ENCODE measurements at places on chromosomes 3 and 15.

DNA sequence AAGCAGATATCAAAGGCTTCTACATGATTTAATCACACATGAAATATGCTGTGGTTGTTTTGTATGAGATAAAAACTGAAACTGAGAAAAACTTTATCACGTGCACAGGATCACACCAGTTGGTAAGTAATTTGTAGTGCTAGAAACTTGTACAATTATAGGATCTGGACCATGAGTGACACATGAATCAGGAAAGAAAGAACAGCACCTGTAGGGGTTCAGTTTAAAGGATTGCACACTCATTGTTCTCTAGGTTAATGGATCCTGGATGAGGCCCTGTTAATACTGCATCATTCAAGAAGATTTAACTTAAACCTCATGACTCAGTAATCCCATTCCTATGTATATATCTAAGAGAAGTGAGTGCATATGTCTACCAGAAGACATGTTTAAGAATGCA, 87.9 kb downstream of the STT3B start:
- no peak for DNase-seq

GRCh38 chr15:78716651-78717050, 75.6 kb upstream of the CHRNB4 start:
- peak; percentile 24 for DNase-seq

DNA sequence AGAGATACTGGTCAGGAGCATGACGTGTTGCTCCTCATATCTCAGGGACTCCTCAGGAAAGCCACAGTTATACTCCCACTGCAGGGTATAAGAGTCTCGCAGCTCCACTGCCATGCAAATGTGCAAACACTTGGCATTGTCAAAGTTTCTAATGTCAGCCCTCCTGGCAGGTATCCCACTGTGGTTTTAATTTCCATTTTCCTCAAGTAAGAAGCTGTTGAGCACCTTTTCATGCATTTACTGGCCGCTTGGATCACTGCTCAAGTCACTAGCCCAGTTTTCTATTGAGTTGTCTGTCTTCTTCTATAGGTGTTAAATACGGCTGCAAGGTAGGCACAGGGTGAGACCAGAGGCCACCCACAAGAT, 41.9 kb upstream of the GRIP2 start:
- DNase-seq = no peak

- no peak for DNase-seq
These were observed 227.1 kb upstream of the CD96 start for GRCh38 chr3:111314898-111315297.

GRCh38 chr3:8593021-8593827, 51.4 kb downstream of the SSUH2 start:
- DNase-seq = peak; percentile 63

- DNase-seq = no peak
These were observed 205.7 kb upstream of the ROBO1 start for GRCh38 chr3:79973482-79973881.

- DNase-seq = no peak
These were observed 69.3 kb downstream of the LRRC28 start for GRCh38 chr15:99320374-99321215.

- no peak for DNase-seq
These were observed 48.7 kb downstream of the SLC49A4 start for GRCh38 chr3:122843604-122844003.

DNA sequence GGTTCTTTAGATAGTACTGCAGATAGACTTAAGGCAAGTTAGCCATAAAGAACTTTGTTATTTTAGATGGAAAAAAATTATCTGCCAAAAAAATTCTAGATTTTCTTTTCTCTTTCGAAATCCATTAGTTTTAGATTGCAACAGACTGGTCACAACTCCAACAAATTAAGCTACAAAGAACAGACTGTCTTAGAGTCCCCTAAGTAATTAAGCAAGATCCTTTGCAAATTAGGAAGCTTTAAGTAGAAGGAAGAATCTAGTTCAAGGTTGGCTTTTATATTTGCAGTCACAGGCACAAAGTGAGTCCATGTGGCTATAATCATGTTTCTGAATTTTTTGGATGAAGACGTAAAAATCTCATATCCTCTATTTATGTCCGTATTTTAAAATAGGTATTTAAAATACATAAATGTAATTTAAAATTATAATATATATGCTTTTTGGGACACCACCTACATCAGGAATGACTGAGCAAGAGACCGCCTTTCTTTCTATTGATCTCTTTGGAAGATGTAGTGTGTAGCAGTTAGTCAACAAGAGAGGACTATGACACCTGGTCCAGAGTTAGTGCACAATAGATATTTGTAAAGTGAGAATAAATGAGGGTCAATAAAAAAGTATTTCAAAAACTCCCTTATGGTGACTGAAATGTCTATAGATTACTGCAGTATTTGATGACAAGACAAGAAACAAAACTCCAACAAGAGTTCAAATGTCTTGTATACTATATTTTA, 34.4 kb downstream of the TMEM45A start:
- no peak for DNase-seq

DNA sequence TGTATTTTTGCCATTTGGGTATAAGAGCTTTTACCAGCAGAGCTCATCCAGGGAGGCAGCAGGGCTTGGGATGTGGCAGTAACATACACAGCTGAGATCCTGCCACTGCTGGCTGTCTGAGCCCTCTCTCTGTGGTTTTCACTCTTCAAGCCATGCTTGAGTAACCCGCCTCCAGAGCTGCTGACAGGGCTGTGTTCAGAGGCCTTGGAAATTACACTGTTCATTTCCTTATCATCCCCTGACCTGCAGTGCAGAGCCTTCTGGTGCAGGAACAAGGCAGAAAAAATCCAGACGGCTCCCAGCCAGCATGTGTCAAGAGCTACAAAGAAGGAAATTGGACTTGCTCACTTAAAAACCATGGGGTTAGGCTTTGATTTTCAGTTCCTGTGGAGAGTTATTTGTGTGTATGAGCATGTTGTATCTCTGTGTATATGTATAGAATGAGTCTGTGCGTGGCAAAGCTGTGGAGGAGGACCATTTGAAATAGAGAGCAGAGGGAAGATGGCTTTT, 47.0 kb downstream of the ZNF609 start:
- peak; percentile 95 for DNase-seq

- no peak for DNase-seq
These were observed 67.1 kb upstream of the CDV3 start for GRCh38 chr3:133506215-133506901.

DNA sequence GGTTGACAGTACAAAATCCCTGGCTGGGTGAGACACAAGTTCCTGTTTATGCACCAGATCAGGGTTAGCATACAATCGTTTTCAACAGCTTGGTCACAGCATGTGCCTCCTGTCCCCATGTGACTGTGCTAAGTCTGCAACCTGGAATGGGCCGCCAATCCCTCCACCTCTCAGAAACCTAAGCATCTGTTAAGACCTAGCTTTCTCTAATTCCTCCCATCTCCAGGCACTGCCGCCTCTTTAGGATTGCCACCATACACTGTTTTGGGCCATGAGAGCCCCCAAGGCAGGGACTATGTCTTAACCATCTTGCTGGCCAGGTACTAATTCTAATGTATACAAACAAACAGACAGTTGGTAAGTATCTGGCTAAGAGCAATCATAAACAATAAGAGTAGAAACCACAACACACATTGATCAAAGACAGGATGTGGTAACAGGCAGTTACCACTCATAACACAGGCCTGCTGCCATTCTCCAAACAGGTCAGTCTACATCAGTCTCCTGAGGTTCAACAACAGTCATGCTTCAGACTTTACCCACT, 25.6 kb downstream of the SEC22C start:
- DNase-seq = no peak

DNA sequence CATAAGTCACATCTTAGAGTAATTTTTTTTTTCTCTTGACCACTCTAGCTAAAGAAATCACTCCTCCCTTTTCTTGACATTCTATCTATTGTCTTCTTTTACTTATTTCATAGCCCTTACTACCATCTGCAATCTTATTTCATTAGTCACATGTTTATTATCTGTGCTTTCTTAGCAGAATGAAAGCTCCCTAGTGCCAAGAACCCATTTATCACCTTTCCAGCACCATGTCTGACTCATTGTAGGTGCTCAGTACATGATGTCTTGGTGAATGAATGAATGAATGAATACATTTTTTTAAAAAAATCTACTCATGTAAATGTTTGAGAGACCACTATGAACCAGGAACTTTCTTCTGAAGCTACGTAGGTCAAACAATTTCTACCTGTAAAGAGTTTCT, 157.2 kb downstream of the CADPS start:
- no peak for DNase-seq

DNA sequence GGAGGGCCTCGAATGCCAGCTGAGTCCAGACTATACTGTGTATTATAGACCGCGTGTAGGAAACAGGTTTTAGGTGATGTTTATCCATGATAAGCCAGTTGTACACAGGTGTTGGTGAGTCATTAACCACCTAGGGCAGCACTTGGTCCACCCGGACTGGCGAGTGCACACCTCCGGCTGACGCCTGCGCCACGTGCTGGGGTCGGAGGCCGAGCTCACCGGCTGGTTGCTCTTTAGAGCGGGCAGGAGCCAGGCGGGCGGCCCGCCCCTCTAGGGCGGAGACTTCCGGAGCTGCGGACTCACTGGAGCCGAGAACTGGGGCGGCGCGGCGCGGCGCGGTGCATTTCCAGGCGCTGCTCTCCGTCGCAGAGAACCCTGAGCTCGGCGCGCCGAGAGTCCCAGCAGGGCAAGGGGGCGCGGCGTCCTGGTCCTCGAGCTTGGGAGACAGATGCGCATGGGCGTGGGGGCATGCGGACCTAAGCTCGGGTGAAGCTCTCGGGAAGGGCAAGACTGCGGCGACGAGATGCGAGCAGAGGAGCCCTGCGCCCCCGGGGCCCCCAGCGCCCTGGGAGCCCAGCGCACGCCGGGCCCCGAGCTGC, at the start of gene ESYT3:
Gene ESYT3 (plus strand): TSS at position 341 of the 599 bp plus-strand sequence. CDS start 183 bp downstream, at position 524.
- peak; percentile 34 for DNase-seq

DNA sequence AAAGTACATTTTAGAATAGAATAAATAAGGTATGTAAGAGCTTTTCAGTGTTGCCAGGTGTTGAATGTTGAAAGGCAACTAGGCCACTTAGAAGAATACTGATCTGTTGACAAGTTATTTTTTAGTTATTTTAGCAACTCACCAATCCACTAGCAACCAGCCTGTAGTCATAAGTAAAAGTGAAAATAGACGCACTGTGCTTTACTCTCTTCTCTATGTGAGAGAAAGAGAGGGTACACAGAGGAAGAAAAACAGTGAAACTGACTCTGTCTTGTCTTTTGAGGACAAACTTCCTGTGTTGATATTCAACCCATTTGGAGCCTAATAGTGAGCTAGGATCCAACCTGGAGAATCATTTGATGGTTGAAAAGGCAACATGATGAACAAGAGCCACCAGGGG, 327.1 kb upstream of the GOLIM4 start:
- DNase-seq = no peak

GRCh38 chr15:67174864-67175573, 79.4 kb downstream of the AAGAB start:
- no peak for DNase-seq

DNA sequence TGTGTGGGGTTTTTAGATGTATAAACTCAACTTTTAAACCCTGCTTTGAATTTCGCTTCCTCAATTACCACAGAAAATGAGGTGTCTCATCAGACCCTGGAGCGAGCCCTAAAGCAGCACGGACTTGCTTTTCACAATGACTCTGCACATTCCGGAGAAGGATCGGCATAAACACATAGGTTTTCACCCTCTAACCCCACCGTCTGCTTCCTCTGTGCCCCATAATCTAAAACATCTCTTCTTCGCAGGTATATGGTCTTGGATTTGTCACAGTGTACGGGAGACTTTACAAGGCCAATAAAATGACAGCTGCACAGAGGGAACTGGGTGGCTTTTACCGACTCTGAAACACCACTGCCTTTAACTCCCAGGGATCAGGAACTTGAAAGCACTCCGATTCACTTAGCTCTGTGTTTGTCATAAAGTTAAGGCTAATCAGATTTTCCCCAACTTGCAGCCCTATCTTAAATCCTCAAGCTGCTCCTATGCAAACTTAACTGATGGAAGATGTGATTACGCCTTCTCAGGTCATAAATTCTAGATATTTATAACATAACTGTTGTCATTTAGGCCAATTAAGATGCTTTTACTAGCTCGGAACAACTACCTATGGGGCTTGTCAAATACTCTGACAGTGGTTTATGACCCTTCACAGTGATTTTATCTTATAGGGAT, 133.4 kb upstream of the WNT5A start:
- DNase-seq = no peak

DNA sequence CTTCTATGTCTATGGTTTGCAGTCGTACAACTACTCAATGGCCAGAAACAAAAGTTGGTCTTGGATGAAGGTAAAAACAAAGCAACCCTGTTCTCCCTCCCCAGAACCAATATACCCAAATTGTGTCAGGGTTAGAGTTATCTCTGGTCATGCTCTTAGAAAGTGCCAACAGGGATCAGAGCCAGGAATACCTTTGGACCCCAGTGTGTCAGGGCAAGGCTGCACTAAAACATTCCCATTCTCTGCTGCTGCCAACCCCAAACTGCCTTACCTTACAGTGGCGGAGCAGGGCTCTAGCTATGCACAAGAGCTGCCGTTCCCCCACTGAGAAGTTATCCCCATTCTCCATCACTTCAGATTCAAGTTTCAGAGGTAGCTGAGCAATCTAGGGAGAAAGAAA, 42.4 kb upstream of the PARL start:
- no peak for DNase-seq

DNA sequence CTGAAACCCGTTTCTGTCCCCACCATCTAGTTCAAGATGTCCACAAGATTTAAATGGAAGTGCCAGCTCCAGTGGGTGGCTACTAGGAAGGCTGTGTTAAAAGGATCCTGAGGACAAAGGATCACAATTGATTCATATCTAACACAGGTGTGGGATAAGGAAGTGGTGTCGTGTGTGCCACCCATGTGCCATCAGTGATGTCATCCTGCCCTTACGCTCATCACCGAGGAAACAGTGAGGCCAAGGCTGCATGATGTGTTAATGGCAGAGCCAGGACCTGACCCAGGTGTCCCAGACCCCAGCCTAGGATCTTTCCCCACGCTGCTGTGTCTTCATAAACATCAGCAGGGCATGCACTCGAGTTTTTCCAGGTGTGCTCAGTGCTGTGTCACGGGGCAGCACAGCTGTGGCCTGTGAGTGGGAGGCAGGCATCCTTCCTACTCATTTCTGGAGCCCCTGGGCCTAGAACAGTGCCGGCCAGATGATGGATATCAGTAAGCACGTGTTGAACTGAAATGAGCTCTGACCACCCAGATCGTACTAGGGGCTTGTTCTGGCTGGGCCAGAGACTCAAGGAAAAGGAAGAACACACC, 10.6 kb upstream of the TGM5 start:
- no peak for DNase-seq

GRCh38 chr3:194577986-194578905, 55.0 kb downstream of the TMEM44 start:
- peak; percentile 96 for DNase-seq

- DNase-seq = no peak
These were observed 352.6 kb upstream of the CCDC54 start for GRCh38 chr3:107024551-107025026.

Measured in fibroblast of the aortic adventitia (primary cell).